HuH-7.5 (cell line): ENCODE measurements at places on chromosomes 11 and 22.

GRCh38 chr11:10809373-10810160 lies 841 bp upstream of the EIF4G2 start:
- peak; percentile 31 for DNase-seq

GRCh38 chr11:100793525-100793924 lies 106.4 kb downstream of the ARHGAP42 start:
- no peak for DNase-seq

- no peak for DNase-seq
Observed at GRCh38 chr11:20337526-20338154, 25.9 kb upstream of the HTATIP2 start.

DNA sequence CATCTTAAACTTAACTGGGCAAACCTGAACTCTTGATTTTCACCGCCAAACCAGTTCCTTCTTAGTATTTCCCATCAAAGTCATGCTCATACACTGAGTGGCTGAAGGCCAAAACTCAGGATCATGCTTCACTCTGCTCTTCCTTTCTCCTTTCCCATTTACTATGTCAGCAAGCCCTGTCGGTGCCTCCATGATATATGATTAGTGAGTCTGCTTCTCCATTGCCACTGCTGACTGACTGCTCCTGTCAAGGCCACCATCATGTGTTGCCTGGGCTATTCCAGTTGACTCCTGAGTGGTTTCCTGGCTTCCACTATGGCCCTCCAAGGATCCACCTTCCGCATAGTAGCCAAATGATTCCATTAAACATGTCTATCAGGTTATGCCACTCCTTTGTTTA lies 42.8 kb upstream of the AMPD3 start:
- DNase-seq = no peak

- DNase-seq = no peak
Observed at GRCh38 chr22:36381513-36382128, 6.1 kb downstream of the MYH9 start.

DNA sequence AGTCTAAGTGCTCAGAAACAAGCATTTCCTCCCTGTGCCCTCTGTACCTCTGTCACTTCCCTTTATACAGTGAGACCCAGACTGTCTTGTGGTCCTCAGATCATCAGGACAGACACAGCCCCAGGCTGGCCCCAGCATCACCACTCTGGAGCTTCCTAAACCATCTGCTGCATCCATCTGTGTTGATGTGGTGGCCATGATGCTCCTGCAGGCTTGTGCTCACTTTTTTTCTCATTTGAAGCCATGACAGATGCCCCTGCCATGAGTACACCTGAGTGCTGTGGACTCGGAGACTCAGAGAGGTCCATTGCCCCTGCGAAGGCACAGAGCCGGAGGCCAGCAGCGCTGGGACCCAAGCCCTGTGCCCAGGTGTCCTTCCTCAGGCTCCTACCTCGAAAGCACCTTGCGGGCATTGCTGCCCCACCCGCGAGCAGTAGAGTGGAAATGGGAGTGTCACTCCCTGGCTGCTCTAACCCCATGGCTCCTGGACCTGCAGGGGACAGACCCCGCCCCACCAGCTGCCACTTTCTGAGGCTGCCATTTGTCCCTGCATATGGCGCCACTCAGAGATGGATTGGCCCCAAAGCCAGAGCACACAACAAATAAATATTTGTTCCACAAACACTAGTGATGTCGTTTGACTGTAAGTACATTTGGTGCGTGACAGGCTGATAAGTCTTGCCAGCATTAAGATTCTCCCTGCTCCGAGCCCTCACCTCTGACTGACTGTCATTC lies 593.5 kb downstream of the TBC1D22A start:
- DNase-seq = no peak

GRCh38 chr11:39668640-39669039 lies 1790.8 kb downstream of the LRRC4C start:
- DNase-seq = no peak
